LNCaP clone FGC (cell line): ENCODE measurements at places on chromosomes 7 and 10.

DNA sequence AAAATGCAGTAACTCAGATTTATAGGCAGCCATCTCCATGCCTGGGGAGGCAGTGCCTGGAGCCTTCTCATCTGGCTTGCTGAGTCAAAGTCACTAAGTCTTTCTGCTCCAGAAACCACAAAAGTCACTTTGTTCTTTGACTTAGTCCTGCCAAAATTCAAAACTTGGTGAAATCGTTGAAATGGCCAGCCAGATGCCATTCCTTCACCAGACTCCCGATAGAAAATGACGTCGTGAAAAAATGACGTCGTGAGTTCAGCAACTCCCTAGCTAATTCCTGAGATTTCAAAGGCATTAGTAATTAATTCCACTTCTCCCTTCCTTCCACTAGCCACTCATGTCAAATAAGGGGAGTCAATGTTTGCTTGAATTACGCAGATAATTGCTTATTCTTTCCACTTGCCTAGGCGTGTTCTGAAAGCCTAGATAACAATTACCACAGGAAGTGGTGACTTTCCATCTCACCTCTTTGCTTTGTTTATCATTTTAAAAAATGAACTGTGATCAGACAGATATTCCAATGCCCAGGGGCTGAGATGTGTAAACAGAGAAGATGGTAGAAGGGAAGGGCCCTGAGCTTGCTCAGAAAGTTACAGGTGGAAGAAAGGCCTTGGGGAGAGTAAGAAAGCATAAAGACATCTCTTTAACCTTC lies 48.5 kb upstream of the OSBPL3 start:
- no peak for DNase-seq

DNA sequence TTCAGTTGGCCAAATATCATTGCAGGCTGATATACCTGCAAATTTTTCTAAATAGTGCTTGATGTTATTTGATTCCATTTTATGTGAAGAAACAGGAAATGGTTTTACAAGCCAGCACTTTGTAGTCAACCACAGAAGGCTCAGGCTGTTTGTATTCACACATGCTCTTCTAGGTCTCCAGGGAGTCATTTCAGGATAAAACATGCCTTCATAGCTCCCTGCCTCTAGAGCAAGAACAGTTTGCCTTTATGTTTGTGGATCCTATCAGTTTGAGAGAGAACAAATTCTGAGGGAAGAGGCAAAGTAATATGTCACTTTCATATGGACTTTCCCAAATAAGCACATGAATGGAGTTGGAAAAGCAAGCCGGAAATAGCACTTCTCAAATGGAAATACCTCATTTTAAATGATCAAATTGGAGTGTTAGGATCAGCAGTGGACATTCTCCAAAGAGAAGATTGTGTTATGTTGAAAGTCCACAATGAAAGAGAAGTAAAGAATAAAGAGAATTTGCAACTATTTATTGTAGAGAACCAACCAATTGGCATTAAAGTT lies 277.6 kb downstream of the KCND2 start:
- peak; percentile 43 for DNase-seq

- DNase-seq: no peak
Observed at GRCh38 chr10:129375171-129375570, 91.9 kb upstream of the MGMT start.

DNA sequence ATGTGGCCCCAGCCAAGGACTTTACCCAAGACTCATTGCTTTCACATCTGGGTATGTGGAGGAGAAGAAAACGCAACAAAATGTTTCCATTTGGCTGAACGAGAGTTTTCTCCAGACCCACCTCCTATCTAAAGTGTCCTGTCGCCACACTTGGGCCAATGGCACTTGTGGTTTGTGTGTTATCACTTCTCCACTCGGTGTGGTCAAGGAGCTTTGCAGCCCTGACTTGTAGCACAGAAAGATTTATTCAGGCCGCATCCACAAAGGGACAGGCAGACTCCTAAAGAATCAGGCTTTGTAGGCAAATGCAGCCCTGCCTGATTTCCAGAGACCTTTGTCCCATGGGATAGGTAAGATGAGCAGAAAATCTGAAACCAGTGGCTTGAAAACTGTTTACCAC lies 12.8 kb upstream of the LRRC4 start:
- DNase-seq: no peak

DNA sequence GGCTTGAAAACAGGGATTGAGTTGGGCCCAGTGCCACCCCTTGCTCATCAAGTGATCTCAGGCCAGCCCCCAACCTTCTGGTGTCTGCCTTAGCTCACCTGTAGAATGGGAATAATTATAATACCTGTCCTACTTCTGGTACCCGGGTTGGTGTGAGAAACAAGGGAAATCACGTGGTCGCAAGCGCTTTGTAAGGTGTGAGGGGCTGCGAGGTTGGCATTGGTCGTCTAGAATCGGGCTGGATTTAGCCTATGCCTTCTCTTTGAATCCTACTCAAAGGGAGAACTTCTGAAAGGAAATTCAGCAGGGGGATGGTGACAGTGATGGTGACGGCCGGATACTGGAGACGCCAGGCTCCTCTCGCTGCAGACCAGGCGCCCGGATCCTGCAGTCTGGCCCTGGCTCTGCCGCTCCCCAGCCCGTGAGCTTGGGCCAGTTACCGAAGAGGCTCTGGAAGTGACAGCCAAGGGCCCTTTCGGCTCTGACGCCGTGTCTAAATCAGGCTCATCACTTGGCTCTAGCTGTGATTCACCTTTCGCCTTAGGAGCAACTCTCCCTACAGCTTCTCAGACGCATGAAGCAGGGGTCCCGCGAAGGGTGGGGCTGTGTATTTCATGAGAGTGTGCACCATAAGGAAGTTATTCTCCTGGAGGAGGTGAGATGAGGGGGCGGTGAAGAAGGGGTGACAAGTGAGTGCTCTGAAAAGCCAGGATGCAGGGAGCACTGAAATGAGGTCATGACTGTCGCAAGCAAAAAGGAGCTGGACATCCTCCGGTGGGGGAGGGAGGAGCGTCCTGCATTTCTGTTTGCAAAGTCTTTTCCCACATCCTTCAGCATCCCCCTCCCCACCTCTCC lies 4.0 kb upstream of the CREB5 start:
- no peak for DNase-seq

- DNase-seq: no peak
Observed at GRCh38 chr10:44385026-44385695, at the start of gene CXCL12. TSS of gene CXCL12 (minus strand) at chr10:44385097. CDS start at chr10:44385005, 92 bp downstream.
